NCI-H774 (cell line): ENCODE measurements at places on chromosomes 1 and 21.

DNA sequence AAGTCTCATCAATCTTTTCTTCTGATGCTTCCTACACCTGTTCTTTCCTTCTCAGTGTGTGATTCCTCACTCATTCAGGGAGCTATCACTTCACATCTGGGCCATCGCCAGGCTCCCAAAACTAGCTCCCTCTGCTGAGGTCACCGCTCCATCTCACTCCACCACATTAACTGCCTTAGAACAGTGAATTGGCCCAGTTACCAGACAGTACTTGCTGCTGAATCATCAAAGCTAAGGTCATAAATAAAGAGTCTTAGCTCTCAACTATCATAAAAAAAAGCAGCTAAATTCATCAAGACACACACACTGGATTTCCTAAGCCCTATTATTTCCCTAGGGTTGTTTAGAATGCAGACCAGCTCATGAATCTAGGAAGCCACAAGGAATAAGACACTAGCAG, 18.8 kb upstream of the SRM start:
- no peak for DNase-seq

- DNase-seq: no peak
These were observed 102.3 kb downstream of the GLIS1 start for GRCh38 chr1:53636621-53637171.

DNA sequence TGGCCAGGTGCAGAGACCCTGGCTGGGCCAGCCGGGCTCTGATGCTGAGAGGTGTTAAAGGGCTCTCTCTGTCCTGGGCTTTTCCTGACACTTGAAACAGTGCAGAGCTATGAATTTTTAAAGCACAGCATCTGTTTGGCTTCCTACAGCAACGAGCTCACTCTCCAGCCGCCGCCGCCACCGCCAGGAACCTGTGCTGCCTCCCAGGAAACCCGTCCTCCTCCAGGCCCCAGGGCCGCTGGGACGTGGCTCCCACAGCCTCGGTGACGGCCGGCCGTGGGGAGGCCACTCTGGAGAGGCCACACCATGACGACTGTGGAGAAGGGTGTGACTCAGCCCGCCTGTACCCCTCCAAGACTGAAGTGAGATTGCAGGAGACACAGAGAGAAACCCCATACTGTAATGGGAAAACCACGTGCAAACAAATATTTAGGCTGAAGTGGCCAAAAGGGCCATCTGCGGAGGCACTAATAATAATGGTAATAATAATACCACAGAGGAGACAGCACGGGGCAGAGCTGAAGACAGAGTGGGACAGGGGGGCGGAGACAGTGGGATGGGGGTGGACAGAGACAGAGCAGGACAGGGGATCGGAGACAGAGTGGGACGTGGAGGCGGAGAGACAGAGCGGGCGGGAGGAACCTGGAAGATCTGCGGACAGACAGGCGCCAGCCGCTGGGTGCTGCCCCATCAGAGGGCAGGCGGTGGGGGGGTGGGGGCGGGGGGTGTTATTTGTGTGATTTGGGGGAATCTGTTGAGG, 139.2 kb downstream of the CASZ1 start:
- no peak for DNase-seq

DNA sequence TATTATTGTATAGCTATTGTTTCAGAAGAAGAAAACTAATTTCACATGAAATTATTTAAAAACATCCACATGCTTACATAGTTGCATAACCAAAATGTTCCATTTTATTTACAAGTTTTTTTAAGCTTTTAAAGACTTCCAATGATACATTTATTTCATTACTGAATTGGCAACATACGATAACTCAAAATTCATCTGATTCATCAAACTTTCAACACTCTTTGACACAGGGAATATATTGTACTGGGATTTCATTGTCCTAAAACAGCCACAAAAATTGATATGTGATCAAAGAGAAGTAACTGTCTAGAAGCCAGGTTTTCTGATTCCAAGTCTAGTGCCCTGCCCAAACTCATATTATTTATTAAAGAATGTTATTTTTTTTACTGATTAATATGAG, 131.4 kb upstream of the USP24 start:
- DNase-seq: no peak

DNA sequence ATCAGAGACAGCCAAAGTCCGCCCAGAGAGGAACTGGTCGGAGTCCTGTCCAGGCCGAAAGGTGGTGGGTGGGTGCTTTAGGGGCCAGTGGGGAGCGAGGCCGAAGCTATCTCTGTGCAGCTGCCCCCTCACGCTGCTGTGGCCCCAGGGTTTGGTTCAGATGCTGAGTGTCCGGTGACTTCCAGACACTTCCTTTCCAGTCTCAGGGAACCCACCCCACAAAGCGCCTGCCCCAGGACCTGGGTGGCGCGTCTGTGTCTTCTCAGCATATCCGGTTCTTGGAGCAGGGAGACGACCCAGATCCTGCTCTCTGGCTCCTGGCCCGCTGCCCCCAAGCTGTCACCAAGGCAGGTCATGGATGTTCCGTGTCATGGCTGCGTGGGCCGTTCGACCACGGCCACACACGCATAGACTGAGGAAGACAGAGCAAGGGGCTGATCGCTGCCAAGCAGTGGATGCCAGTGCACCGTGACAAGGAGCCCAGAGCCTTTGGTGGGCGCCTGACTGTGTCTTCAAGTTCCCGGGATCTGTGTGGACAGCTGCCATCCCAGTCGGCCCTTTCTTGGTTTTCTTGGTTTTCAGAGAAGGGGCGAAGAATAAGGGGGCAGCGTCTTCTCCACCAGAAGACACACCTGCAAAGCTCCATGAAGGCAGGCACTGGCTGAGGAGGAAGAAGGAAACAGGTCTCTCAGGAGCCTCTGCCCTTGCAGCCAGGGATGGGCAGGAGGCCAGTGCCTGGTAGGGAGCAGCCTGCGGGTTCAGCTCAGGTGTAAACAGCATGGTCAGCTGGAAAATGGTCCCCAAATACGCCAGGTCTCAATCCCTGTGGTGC, 22.9 kb upstream of the COL18A1 start:
- DNase-seq: no peak

GRCh38 chr1:110283677-110284076, 55.5 kb upstream of the RBM15 start:
- no peak for DNase-seq

DNA sequence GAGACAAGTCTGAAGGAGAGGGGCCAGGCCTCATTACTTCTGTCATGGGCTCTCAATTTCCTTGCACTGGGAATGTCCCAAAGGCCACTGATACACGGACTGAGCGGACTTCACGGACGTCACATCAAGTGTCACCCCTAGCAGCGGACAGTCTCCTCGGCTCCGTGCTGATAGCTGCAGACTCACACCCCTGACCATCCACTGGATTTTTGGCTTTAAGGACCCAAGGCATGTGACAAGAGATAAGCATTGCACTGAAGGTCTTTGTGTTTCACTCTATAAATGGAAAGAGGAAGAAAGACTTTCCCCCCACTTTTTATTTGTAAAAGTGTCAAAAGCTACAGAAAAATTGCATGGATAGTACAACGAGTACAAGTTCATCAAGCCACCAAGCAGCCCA, 200.4 kb upstream of the FGGY start:
- DNase-seq: no peak

DNA sequence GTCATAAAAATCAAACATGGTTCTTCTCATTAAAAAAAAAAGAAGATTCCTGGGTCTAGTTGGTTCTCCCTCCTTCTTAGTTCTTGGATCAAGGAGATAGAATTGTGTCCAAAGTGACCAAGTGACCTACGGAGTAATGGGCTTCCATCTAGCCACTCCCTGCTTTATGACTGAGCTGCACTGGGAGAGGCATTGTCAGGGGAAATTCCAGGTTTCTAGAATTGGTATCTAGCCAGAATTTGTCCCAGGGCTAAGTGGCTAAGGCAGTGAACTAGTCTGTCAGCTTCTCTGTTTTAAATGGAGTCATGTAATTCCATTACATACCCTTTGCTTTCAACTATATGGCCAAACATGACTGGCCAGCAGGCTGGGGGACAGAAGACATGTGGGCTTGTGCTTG, 40.1 kb upstream of the ERG start:
- no peak for DNase-seq

DNA sequence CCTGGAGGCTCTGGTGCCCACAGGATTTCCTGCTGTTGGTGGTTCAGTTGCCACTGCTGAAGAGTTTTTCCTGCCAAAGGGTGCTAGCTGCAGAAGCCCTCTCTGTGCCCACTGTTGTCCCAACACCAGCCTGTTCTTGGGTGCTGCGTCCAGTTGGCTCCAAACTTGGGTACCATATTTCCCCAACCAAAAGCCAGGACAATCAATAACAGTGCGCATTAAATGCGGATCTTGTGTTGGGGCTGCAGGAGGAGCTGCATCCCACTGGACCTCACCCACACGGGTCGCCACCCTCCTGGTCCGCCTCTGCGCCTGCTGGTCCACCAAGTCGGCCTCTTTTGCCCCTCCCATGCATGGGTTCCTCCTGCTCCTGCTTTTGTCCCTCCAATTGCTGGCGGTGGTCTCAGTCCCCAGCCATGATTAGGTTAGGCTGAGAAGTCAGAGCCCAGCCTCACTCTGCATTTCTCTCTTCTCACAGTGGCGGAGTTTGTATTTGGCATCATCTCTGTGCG, 9.8 kb downstream of the ABCG1 start:
- no peak for DNase-seq

GRCh38 chr1:210697185-210697584, 368.5 kb downstream of the HHAT start:
- DNase-seq: no peak

DNA sequence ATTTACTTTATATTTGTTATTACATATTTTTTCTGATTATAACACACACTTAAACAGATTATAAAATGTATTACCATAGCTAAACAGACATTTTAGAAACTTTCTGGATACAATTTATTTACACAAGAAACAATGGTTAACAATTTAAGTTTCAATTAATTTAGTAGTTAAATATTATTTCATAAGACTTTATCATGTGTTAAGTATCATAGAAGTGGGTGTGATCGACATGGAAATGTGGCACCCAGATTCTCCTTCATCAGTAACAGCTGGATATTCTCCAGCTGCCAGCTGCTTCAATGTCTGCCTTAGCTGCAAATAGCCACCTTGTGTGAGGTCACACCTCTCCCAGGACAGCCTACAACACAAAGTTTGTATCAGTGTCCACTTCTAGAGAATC, 97.8 kb downstream of the KCNT2 start:
- DNase-seq: no peak

DNA sequence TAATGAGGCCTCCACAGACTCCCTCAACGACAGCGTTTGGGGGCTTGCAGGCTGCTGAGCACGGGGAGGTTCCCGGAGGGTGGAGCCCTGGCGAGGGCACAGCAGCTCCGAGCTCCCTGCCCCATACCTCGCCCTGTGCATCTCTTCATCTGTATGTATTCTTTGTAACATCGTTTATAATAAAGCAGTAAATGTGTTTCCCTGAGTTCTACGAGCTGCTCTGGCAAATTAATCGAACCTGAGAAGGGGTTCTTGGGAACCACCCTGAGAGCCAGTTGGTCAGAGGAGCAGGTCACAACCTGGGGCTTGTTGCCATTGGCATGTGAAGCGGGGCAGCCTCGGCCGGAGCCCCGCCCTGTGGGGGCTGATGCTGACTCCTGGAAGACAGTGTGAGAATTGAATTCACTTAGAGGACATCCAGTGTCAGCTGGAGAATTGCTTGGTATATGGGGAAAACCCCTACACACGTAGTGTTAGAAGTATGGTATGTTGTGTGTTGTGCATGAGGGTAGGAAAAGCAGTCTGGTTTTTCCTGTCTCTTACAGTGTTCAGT, 11.5 kb downstream of the SLC37A1 start:
- DNase-seq: no peak

GRCh38 chr1:7249516-7249915, 464.3 kb downstream of the CAMTA1 start:
- DNase-seq: no peak

- no peak for DNase-seq
These were observed 71.6 kb upstream of the C1orf21 start for GRCh38 chr1:184315254-184315653.

- no peak for DNase-seq
These were observed 51.4 kb upstream of the GJA8 start for GRCh38 chr1:147851149-147851548.

DNA sequence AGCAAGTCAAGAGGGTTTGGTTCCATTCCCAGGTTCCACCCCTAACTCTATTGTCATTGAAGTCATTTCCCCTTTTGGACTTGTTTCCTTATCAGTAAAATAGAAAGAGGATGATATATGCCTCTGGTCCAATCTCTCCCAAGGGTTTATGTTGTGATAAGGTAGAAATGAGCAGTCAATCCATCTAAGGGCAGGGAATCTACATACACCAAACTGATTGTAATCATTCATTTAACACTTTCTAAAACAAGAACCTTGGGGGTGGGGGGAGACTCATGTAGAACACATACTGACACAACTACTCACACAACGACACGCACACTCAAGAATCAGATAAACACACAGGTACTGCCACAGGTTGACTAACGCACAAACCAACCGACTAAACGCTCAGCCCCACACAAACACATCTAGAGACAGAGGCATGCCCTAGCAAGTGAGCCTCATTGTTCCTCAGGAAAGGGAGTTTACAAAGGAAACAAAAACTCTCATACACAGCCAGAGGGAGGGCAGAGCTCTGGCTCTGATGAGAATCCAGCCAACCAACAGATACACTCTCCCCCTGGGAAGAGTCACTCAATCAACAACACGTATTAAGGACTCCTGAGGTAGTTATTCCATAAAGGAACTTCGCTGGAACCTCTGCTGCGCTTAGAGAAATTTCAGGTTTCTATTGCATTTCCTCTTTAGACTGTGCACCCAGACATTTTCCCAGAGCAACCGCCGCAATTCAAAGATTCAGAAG, 1.0 kb downstream of the F11R start:
- no peak for DNase-seq

- no peak for DNase-seq
These were observed 45.1 kb upstream of the RPL11 start for GRCh38 chr1:23646541-23646940.

- DNase-seq: no peak
These were observed 193.8 kb downstream of the ST6GALNAC3 start for GRCh38 chr1:76268341-76268740.

DNA sequence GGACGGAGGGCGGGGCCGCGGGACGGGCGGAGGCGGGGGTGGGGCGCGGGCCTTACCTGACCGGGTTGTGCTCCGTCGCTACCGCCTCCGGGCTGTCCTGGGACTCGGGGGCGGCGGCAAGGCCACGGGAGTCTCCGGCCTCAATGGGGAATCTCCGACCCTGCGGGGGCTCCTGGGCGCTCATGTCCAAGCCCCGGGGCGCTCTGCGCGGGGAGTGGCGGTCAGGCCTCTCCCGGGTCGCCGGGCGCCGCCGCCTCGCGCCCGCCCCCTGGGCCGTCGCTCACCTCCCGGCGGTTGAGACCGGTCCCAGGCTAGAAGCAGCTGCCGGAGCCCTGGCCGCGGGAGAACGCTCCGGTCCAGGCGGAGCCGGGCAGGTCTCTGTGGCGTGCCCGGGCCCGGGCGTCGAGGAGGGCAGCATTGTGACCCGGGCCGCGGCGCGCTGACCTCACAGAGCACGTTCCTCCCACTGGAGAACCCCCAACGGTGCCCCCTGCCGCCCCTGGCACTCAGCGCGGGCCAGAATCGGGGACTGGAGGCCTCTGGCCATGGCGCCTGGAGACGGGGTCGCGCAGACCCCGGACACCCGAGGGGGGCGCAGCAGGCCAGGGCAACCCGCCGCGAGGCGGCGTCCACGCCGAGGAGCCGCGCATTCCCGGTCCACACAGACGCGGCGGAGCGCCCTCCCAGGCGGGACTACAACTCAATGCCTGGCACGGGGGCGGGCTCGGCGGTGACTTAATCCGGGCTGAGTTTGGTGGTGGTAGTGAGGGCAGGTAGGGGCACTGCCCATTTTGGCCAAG, 411 bp downstream of the FAM229A start:
- no peak for DNase-seq
